ENCODE measurements at places on chromosomes 12 and 14. TPM values are rescaled to one million over a fixed set of nuclear protein-coding genes. Genes with fewer than 3 reads are reported as not detected.

DNA sequence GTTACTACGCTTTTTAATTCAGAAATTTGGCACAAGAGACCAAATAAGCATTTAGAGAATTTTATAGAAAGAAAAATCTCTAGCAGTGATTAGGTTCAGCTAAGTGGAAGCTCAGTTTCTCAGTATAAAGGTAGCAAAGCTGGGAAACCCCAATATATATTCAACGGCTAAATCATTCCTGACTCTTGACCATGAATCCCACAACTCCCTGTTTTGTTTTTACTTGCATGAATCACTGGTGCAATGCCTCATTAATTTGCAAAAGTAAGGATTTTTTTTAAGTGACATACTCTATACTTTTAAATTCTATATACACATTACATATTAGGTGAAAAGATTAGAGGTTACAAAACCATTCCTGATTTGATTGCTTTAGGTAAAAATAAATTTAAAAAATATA lies 74.3 kb upstream of the PLEKHG7 start:
- no peaks in the 10 kb centered on the region for H3K4me1 ChIP-seq
- H3K27me3 ChIP-seq: no peaks in the 10 kb centered on the region
- H3K4me3 ChIP-seq: no peak overlapping the region
- H3K36me3 ChIP-seq: no peaks in the 10 kb centered on the region
- no peak for DNase-seq
- no peak overlapping the region for H3K27ac ChIP-seq

DNA sequence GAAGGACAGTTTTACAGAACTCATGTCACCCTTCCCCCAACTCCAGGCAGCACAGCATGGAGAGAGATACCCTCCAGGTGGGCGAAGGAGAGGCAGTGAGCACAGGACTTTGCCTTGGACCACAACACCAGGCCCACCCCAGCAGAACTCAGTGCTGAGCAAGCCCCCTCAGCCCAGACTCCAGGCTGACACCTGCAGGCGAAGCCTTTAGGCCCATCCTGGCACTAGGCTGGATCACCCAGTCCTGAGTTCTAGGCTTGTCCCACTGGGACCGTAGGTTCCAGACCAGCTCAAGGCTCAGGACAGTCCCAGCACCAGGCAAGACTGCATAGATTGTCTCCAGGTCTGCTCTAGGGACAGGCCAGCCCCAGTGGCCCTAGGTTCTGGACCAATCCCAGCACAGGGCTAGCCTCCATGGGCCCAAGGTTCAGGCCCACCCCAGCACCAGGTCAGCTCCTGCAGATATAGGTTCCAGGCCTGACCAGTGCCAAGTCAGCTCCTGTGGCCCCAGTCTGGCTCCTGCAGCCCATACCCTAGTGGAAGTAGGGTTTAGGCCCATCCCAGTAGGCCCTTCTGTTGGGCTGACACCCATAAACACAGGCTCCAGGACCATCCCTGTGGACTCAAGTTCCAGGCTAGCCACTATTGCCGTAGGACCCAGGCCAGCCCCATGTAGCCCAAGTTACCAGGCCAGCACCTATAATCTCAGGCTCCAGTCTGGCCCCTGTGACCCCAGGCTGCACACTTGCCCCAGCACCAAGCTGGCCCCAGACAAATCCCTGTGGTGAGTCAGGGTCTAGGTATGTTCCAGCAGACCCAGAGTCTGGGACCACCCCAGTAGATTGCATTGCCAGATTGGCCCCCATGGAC lies 9.4 kb downstream of the WASHC3 start:
- no peak overlapping the region for H3K27ac ChIP-seq
- H3K36me3 ChIP-seq: peaks cover 33% of the 10 kb centered on the region
- no peak overlapping the region for H3K4me3 ChIP-seq
- H3K4me1 ChIP-seq: peaks cover 27% of the 10 kb centered on the region

Gene INSM2
- not detected for total RNA-seq

- no peaks in the 10 kb centered on the region for H3K4me1 ChIP-seq
- no peak overlapping the region for H3K27ac ChIP-seq
- peaks cover 45% of the 10 kb centered on the region for H3K36me3 ChIP-seq
- H3K4me3 ChIP-seq: no peak overlapping the region
- no peaks in the 10 kb centered on the region for H3K27me3 ChIP-seq
These were observed 13.1 kb upstream of the PRKAG1 start for GRCh38 chr12:49031573-49032161.

GRCh38 chr12:13164921-13165616 lies 31.5 kb upstream of the EMP1 start:
- H3K27me3 ChIP-seq: peaks cover 3% of the 10 kb centered on the region
- H3K27ac ChIP-seq: peak overlapping the region; percentile 52
- H3K4me3 ChIP-seq: no peak overlapping the region

- peaks cover 69% of the 10 kb centered on the region for H3K4me1 ChIP-seq
- H3K4me3 ChIP-seq: peak overlapping the region; percentile 34
- H3K27ac ChIP-seq: peak overlapping the region; percentile 94
- H3K36me3 ChIP-seq: no peaks in the 10 kb centered on the region
- DNase-seq: peak; percentile 84
These were observed 33.7 kb upstream of the PPP1CC start for GRCh38 chr12:110776410-110776809.

DNA sequence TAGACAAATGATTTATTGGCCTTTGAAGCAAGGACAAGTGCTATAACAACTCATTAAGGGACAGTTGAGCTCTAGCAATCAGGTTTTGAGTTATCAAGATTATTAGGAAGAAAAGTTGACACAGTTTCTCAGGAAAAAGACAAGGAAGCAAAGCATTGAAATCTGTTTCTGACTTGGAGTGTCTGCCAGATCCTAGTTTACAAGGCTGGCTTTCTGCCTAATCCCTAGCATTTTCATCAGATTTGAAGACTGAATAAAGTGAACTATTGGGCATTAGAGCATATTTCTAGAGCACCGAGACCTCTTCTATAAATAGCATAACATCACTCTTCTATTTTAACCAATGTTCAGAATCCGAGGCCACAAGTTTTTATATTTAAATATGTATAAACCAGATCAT lies 7.0 kb downstream of the SYT1 start:
- no peaks in the 10 kb centered on the region for H3K27me3 ChIP-seq
- H3K4me3 ChIP-seq: no peak overlapping the region
- H3K36me3 ChIP-seq: no peaks in the 10 kb centered on the region
- H3K4me1 ChIP-seq: no peaks in the 10 kb centered on the region
- H3K27ac ChIP-seq: no peak overlapping the region

DNA sequence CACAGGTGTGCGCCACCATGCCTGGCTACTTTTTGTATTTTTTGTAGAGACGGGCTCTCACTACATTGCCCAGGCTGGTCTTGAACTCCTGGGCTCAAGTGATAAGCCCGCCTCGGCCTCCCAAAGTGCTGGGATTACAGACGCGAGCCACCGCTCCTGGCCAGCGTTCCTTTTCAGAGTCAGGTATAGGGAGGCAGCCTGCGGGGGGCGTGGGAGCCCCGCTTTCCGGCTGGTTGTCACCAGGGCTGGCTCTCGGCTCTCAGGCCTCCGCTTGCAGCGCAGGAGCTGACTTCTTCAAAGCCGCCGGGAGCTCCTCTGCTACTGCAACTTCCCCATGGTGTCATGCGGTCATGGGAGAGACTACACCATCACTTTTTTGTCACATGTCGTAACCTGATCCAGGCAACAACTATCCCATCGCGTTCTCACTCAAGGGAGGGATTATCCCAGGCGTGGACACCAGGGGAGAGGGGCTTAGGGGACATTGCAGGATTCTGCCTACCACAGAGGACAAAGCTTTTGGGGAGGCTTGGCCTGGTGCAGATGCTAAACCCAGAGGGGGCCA lies 129.4 kb downstream of the SCARB1 start:
- no peak overlapping the region for H3K27ac ChIP-seq
- H3K4me1 ChIP-seq: peaks cover 18% of the 10 kb centered on the region

Gene FAM222A
- total RNA-seq: 0.29 TPM

- no peak overlapping the region for H3K4me3 ChIP-seq
- DNase-seq: no peak
- no peak overlapping the region for H3K27ac ChIP-seq
- H3K36me3 ChIP-seq: no peaks in the 10 kb centered on the region
These were observed 208.4 kb downstream of the C12orf75 start for GRCh38 chr12:105538880-105539279.

GRCh38 chr14:74667758-74668157 lies 45.1 kb downstream of the AREL1 start:
- H3K4me1 ChIP-seq: peaks cover 9% of the 10 kb centered on the region
- no peak overlapping the region for H3K4me3 ChIP-seq
- peak overlapping the region; percentile 65 for H3K27ac ChIP-seq
- peaks cover 57% of the 10 kb centered on the region for H3K36me3 ChIP-seq
- no peak for DNase-seq
- no peaks in the 10 kb centered on the region for H3K27me3 ChIP-seq

Gene SRGAP1
- total RNA-seq: 0.12 TPM

Gene EML1
- 1.9 TPM for total RNA-seq

GRCh38 chr12:91877022-91877421 lies 268.6 kb downstream of the BTG1 start:
- H3K4me3 ChIP-seq: peak overlapping the region; percentile 71
- H3K4me1 ChIP-seq: peaks cover 67% of the 10 kb centered on the region
- DNase-seq: peak; percentile 91
- H3K27me3 ChIP-seq: no peaks in the 10 kb centered on the region
- H3K27ac ChIP-seq: peak overlapping the region; percentile 94
